AG09309 (cell line): ENCODE measurements at places on chromosomes 13 and 19.

GRCh38 chr19:8536282-8536681, 22.3 kb upstream of the ZNF414 start:
- DNase-seq = no peak

GRCh38 chr13:98813993-98814392, 61.5 kb upstream of the SLC15A1 start:
- no peak for DNase-seq

GRCh38 chr13:32253911-32254399, 61.2 kb downstream of the ZAR1L start:
- DNase-seq = no peak

DNA sequence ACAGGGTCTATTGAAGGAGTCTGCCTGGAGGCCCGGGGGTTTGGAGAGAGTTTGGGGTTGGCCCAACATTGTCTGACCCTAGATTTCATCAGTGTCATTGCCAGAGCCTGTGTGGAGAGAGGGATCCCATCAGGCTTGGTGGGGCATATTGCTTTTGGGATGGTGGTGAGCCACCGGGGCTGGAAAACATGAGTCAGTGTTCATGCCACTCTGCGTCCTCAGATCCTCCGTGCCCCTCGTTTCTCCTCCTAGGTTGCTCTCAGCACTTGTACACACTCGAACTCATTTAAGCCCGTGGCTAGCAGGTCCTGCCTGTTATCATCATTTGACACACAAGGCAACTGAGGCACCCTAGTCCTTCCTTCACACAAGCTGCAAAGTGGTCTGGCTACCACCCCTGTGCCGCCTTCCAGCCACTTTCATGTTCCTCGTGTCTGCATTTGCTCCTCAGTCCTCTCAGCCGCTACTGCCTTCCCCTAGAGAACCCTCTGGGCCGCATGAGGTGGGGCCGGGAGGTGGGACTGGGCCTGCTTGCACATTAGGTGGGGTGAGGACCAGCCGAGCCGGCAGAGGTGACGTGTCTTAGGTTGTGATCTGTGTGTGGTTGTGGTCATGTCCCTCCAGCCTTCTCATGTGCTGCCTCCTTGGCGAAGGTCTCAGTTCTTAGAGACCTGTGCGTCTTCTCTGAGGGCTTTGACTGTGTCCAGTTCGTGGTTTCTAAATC, 3.6 kb downstream of the NACC1 start:
- DNase-seq = no peak

- DNase-seq = no peak
These were observed 830.3 kb downstream of the PCDH9 start for GRCh38 chr13:66399873-66400272.

GRCh38 chr13:30266756-30267155, 40.6 kb downstream of the KATNAL1 start:
- DNase-seq = no peak
